ENCODE measurements at places on chromosomes 2 and 18.

GRCh38 chr2:77521548-77521891, 656 bp downstream of the LRRTM4 start:
- H3K27me3 ChIP-seq = no peaks in the 10 kb centered on the region
- H3K4me1 ChIP-seq = no peaks in the 10 kb centered on the region
- H3K36me3 ChIP-seq = no peaks in the 10 kb centered on the region
- no peak for DNase-seq
- H3K4me3 ChIP-seq = no peak overlapping the region

- no peak for DNase-seq
- no peak overlapping the region for H3K27ac ChIP-seq
- H3K27me3 ChIP-seq = no peaks in the 10 kb centered on the region
- no peaks in the 10 kb centered on the region for H3K4me1 ChIP-seq
- H3K4me3 ChIP-seq = no peak overlapping the region
- no peaks in the 10 kb centered on the region for H3K36me3 ChIP-seq
Observed at GRCh38 chr18:7830468-7830867, 263.4 kb downstream of the PTPRM start.

DNA sequence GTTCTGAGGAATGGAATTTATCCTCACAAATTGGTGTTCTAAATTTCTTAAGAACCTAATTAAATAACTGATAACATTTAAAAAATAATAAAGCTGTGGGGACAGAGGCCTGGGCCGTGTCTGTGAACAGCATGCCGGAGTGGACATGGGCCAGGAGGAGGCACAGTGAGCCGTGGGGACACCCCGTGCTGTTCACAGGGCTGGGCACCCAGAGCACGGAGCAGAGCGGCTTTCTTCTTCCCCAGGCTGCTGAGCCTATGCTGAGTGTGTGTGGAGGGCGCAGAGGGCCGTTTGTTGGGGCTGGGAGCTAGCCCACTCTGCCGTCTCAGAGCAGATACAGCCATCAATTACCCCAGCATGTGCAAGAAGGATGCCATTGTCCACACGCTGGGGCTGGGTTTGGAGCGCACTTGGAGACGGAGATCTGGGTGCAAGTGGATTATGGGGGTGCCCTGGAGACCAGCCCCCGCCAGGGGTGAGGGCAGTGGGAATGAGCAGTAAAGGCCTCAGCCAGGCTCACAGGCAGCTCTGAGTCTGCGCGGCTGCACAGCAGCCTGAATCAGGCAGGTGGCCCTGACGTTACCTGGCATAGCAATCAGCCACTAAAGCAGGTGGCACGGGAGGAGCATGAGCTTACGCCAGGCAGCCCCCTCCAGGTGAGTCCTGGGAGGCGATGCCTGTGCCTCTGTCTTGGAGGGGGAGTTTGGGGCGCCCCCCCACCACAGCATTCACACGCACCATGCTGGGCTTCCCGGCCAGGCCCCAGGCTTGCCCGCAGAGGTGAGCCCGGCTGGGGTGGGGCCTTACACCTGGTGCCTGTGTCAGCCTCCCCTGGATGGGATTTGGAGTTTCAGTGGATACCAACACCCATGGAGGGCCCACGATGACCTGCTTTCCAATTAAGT, 52.1 kb upstream of the SLC66A3 start:
- H3K4me3 ChIP-seq = no peak overlapping the region
- no peak for DNase-seq
- no peak overlapping the region for H3K27ac ChIP-seq
- H3K4me1 ChIP-seq = no peaks in the 10 kb centered on the region
- H3K36me3 ChIP-seq = no peaks in the 10 kb centered on the region

- no peak for DNase-seq
- H3K4me1 ChIP-seq = no peaks in the 10 kb centered on the region
- H3K27ac ChIP-seq = no peak overlapping the region
- H3K4me3 ChIP-seq = no peak overlapping the region
- no peaks in the 10 kb centered on the region for H3K36me3 ChIP-seq
Observed at GRCh38 chr2:115194623-115195022, 752.2 kb downstream of the DPP10 start.

- no peaks in the 10 kb centered on the region for H3K36me3 ChIP-seq
- peaks cover 8% of the 10 kb centered on the region for H3K4me1 ChIP-seq
- H3K27me3 ChIP-seq = no peaks in the 10 kb centered on the region
- H3K27ac ChIP-seq = no peak overlapping the region
Observed at GRCh38 chr2:144198116-144198515, 321.8 kb downstream of the ZEB2 start.

- H3K4me3 ChIP-seq = peak overlapping the region; percentile 24
- H3K36me3 ChIP-seq = no peaks in the 10 kb centered on the region
- peak; percentile 66 for DNase-seq
- H3K4me1 ChIP-seq = peaks cover 10% of the 10 kb centered on the region
Observed at GRCh38 chr2:113888641-113889470, 1.0 kb upstream of the ACTR3 start.

- peaks cover under 1% of the 10 kb centered on the region for H3K4me1 ChIP-seq
- no peak overlapping the region for H3K27ac ChIP-seq
- no peaks in the 10 kb centered on the region for H3K27me3 ChIP-seq
- no peak for DNase-seq
Observed at GRCh38 chr2:98554116-98554861, 54.0 kb downstream of the COA5 start.

DNA sequence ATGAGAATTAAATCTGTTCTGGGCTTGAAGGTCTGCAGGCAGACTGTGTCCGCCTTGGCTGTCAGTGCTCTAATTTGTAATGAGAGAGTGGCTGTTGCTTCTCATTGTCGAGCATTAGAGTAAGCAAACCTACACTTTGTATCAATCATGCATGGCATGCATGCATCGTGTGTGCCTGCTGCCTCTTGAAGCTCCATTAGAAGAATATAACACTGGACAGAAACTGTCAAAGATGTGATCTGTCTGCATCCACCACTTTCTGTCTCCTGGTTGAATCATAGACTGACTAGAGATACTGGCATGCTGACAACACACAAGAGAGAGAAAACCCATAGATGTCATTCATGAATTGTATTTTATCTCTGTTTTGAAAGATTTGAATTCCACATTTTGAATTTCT, 275.0 kb upstream of the NXPH2 start:
- no peaks in the 10 kb centered on the region for H3K4me1 ChIP-seq
- H3K36me3 ChIP-seq = no peaks in the 10 kb centered on the region
- no peaks in the 10 kb centered on the region for H3K27me3 ChIP-seq
- DNase-seq = no peak

GRCh38 chr2:170530803-170531564, 184.2 kb upstream of the SP5 start:
- H3K4me1 ChIP-seq = peaks cover 10% of the 10 kb centered on the region
- H3K27me3 ChIP-seq = no peaks in the 10 kb centered on the region
- no peak for DNase-seq
- H3K36me3 ChIP-seq = no peaks in the 10 kb centered on the region
- H3K27ac ChIP-seq = peak overlapping the region; percentile 0

DNA sequence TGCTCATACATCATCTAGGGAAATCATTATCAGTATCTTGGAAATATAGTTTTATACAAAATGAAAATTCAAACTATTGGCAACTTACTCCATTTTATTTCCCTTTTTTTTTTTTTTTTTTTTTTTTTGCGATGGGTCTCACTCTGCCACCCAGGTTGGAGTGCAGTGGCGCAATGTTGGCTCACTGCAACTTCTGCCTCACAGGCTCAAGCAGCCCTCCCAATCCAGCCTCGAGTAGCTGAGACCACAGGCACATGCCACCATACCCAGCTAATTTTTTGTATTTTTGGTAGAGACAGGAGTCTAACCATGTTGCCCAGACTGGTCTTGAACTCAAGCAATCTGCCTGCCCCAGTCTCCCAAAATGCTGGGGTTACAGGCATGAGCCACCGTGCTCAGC, 29.0 kb downstream of the OLA1 start:
- no peak for DNase-seq
- H3K4me3 ChIP-seq = no peak overlapping the region
- no peaks in the 10 kb centered on the region for H3K27me3 ChIP-seq
- no peaks in the 10 kb centered on the region for H3K36me3 ChIP-seq
- no peaks in the 10 kb centered on the region for H3K4me1 ChIP-seq
- H3K27ac ChIP-seq = no peak overlapping the region

DNA sequence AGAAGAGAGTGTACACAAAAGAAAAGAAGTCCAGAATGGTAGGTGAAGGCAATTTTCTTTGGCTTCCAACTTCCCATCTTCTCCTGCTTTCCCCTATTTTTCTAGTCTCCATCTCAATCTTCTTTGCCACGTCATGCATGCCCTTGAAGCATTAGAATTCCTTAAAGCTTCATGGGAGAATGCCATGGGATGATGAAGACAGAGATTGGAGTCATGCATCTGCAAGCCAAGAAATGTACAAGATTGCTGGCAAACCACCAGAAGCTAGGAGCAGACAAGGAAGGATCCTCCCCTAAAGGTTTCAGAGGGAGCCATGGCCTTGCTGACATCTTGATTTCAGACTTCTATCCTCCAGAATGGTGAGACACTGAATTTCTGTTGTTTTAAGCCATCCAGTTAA, 305.9 kb downstream of the HRH4 start:
- no peak overlapping the region for H3K27ac ChIP-seq
- no peaks in the 10 kb centered on the region for H3K27me3 ChIP-seq
- no peak for DNase-seq
- no peaks in the 10 kb centered on the region for H3K36me3 ChIP-seq
